ENCODE measurements at places on chromosomes 1 and 21.
A peak's percentile ranks its signal among the peaks of the same experiment; 100 is the strongest.

DNA sequence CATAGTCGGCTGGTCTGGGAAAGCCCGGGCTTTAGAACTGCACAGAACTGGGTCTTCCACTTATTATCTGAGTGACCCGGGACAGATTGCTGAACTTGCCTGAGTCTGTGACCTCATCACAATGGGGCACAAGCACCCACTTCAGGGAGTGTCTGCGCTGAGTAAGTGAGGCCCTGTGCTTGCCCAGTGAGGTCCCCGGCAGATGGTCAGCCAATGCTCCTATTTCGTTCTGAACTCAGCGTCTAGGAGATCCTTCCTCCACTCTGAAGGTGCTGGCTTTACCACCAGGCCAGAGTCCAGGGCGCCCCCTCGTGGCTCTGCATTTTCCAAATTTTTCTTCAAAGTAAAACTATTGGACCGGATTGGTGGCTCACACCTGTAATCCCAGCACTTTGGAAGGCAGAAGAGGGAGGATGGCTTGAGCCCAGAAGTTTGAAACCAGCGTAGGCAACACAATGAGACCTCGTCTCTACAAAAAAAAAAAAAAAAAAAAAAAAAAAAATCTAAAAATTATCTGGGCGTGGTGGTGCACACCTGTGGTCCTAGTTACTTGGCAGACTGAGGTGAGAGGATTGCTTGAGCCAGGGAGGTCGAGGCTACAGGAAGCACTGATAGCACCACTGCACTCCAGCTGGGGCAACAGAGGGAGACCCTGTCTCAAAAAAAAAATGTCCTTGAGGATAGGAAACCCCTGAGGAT lies 61.7 kb downstream of the FCRL5 start:
- peak; percentile 67 for DNase-seq

DNA sequence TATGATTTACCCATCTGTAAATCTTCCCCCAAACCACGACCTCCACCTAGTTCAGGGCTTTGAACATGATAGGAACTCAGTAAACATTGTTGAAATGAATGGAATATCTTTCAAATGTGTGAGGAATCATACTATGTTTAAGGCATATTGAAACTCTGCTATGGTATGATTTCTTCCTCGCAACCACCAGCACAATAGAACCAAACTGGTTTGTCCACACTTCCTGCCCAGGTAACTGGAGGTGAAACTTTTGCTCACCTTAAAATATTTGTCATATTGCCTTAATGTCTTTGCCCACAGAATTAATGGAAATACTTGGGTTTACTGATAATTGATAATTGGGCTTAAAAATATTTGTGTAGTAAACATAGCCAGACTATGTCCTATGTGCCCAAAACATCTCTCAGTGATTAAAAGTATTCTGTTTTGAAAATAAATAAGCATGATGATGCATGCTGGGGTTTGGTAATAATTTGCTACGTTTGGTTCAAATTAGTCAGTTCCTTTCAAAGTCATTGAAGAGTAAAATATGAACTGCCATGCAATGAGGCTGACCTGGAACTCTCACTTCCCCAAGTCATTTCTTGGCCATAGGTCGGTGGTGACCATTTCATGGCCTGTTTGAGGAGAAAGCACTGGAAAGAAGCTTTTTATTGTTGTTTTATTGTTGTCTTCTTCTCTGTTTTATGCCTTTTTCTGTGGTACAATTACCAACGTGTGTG lies 73.3 kb downstream of the TNFSF18 start:
- DNase-seq = no peak

DNA sequence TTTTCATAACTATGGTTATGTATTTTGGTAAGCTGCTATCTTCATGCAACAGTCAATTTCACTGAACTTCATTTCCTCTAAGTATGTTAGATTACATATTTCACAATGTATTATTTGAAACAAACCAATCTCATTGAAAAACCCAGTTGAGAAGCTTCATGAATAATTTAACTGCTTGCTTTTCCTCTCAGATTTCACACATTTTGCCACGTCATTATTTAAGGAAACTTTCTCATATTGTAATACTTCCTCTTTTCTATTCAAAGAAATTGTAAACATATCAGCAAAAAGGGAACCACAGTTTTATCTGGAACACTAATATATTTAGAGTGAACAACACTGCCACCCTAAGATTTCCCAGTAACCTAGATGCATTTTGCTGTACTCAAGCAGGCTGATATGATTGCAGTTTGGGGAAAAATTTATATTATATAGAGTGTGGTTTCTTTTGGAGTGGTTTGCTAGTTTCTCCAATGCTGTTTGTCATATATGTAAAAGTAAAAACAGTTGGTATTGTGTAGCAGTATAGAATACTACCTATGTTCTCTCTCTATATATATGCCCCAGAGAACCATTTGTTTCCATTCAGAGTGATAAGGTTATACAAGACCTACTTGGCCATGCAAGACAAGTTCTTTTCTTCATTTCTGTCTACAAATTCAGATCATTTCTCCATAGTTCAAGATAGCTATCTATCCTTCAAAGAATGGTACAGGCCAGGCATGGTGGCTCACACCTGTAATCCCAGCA lies 28.4 kb upstream of the AHCTF1 start:
- DNase-seq = no peak

DNA sequence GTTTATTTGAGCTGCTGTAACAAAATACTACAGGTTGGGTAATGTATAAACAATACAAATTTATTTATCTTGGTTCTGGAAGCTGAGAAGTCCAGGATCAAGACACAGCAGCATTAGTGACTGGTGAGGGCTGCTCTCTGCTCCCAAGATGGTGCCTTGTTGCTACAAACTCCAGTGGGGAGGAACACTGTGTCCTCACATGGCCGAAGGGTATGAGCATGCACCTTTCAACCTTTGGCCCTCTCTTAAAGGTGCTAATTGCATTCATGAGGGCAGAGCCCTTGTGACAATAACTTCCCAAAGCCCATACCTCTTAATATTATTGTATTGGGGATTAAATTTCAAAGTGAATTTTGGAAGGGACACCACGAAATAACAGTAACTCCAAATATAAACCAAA lies 55.3 kb upstream of the ATP1B1 start:
- no peak for DNase-seq

DNA sequence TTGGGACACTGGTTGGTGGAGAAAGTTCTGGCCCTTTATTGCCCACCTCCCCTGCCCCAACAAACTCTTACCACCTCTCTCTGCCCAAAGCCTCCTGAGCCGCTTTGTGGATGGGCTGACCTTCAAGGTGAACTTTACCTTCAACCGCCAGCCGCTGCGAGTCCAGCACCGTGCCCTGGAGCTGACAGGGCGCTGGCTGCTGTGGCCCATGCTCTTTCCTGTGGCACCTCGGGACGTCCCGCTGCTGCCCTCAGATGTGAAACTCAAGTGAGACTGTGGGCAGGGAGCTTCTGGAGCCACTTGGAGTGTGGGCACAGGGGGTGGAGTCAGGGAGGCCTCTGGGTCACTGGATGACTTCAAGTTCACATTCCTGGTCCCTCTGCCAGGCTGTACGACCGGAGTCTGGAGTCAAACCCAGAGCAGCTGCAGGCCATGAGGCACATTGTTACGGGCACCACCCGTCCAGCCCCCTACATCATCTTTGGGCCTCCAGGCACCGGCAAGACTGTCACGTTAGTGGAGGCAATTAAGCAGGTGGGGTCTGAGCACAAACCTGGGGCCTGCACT lies 12.5 kb downstream of the RHOC start:
- no peak for DNase-seq

GRCh38 chr1:85628791-85629531 lies 48.4 kb downstream of the CCN1 start:
- DNase-seq = no peak

GRCh38 chr1:113391649-113392271 lies 1.4 kb downstream of the MAGI3 start:
- DNase-seq = peak; percentile 82

GRCh38 chr1:4605158-4605557 lies 49.3 kb upstream of the AJAP1 start:
- DNase-seq = no peak

DNA sequence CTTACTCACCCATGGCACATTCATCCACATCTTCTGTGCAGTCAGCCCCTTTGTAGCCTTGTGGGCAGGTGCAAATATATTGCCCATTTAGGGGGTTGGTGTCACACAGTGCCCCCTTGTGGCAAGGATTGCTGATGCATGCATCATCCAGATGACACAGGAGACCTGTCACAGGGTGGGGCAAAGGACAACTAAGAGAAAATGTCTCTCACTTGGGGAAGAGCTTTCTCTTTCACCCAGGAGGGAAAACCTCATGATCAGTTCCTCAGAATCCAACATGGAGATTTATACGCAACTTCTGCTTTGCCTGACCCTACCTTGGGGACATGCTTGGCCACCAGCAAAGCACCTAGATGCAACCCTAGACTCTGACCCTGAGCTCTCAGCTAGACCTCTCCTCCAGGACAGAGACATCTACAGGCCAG lies 71.8 kb upstream of the ADAM30 start:
- DNase-seq = no peak

DNA sequence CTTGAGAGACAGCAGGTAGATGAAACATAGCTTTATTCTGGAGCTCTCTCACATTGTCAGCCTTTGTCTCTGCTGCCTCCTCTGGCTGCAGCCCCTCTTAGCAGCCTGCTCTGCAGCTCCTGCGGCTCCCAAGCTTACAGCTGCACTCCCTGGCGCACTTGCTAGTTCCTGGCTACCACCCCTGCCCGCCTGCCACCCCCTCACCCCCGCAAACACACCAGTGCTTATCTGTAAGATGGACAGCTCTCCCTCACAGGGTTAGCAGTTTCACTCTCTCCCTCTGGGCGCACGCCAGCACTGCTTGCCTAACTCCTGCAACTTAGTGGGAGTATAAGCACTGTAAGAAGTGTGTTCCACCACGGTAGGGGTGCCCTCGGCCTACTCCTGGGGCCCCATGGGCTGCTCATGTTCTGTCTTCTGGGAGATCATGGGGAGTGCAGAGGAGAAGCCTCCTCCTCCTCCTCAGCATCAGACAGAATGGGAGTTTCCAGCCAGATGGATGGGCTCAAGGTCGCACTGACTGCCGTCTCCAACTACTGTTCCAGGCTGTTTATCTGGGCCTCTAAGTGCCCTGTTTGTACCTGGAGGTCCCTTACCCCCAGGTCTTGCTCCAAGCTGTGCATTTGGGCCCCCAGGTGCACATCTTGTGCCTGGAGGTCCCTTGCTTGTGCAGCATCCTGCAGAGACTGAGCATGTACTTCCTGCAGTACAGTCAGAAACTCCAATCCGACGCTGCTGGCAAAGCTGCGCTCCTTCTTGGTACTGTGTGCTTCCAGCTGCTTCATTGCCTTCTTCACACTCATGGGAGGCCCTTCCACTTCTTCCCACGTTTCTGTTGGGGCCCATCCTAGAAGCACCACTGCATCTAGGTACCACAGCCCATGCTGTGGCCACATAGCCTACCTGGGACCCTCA lies 1388.1 kb downstream of the AMY1C start:
- DNase-seq = peak; percentile 10

- no peak for DNase-seq
These were observed 154.5 kb upstream of the PKN2 start for GRCh38 chr1:88529581-88529980.

Measured in NCI-H526 treated with DMSO at 0.1 percent for 48 hours (cell line).